ENCODE measurements at places on chromosomes 2 and 18.

DNA sequence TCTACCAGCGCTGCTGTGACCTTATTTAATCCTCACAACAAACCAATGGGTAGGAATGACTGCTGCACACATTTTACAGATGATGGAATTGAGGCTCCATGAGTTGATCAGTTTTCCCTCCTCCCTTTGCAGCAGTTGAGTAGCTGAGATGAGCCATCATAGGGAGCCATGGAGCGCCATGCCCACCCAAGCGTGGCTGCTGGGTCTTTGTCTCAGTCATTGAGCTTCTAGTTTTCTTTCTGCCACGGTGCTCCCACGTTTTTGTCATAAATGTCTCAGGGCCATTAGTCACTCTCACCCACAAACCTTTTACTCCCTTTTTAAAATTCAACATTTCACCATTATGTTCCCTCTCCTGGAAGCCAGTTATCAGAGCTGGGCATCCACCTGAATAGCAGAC, 45.8 kb downstream of the TMEM17 start:
- no peaks in the 10 kb centered on the region for H3K36me3 ChIP-seq
- no peaks in the 10 kb centered on the region for H3K27me3 ChIP-seq
- H3K27ac ChIP-seq = no peak overlapping the region
- no peak overlapping the region for H3K4me3 ChIP-seq
- no peak for DNase-seq
- no peaks in the 10 kb centered on the region for H3K4me1 ChIP-seq

DNA sequence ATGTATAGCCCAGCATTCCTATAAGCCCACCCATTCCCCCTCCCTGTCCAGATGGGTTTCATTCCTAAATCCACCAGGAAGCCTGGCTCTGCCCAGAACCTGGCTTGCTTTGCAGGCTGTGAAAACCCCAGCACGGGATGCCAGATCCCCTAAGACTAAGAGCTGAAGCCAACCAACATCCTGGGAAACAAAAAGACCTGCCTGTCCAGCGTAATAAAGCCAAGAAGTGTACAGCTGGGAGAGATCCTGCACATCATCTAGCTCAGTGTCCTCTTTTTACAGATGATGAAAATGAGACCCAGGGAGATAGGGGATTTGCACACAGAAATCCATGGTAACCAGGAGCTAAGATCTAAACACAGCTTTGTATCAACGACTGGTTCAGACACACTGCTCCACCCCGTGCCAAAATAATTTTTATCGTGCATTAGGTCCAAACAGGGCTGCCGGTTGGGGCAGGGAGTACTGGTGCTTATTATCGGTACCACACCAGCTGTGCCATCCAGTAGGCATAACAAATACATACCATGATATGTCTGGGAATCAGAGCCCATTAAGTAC, 2.9 kb downstream of the RND3 start:
- H3K4me3 ChIP-seq = no peak overlapping the region
- no peaks in the 10 kb centered on the region for H3K36me3 ChIP-seq

- no peak overlapping the region for H3K4me3 ChIP-seq
- no peaks in the 10 kb centered on the region for H3K36me3 ChIP-seq
- no peak overlapping the region for H3K27ac ChIP-seq
- no peak for DNase-seq
Measured at GRCh38 chr2:64273524-64274398, 129.5 kb upstream of the PELI1 start.

- H3K4me3 ChIP-seq = no peak overlapping the region
- H3K27me3 ChIP-seq = no peaks in the 10 kb centered on the region
- DNase-seq = no peak
- H3K4me1 ChIP-seq = no peaks in the 10 kb centered on the region
Measured at GRCh38 chr18:32668956-32669355, 103.9 kb downstream of the KLHL14 start.

GRCh38 chr2:176111309-176111663, 4.2 kb downstream of the HOXD11 start:
- H3K4me3 ChIP-seq = no peak overlapping the region
- no peaks in the 10 kb centered on the region for H3K4me1 ChIP-seq
- H3K27ac ChIP-seq = no peak overlapping the region
- peaks cover 15% of the 10 kb centered on the region for H3K27me3 ChIP-seq
- no peaks in the 10 kb centered on the region for H3K36me3 ChIP-seq
- DNase-seq = no peak

DNA sequence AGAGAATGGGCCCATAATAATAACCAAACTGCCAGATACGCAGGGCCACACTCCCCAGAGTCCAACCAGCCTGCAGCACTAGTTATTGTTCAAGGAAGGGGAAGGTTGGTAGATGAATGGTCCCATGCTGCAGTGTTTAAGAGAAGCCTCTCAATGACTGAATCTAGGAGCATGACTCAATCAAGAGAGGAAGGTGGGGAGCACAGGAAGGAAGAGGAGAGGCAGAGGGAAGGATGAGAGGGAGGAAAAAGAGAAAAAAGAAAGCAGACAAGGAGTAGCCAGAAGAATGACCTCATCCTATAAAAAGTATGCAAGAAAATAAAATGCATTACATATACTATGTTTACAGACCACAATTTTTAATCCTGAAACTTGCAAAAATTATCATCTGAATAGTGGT, 174.5 kb downstream of the TCF4 start:
- H3K27me3 ChIP-seq = no peaks in the 10 kb centered on the region
- no peaks in the 10 kb centered on the region for H3K4me1 ChIP-seq
- no peak for DNase-seq
- H3K4me3 ChIP-seq = no peak overlapping the region

DNA sequence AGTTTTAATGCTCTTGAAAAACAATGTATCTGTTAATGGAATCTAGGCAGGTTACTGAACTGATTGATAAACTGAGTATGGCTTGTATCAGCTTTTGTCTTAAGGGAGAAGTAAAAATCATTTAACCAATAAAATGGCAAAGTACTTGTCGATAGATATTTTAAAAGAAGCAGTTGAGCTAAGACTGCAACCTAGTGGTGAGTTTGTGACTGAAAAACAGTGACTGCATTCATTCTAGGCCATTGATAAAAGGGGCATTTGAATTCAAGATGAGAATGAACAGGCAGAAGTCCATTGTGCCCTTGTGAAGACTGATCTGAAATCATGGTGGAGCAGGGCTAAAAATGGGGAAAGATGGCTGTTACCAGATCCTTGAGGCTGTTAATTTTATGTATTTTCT, 59.4 kb upstream of the MSTN start:
- no peak overlapping the region for H3K4me3 ChIP-seq
- peak; percentile 9 for DNase-seq
- H3K27me3 ChIP-seq = no peaks in the 10 kb centered on the region
- no peak overlapping the region for H3K27ac ChIP-seq

DNA sequence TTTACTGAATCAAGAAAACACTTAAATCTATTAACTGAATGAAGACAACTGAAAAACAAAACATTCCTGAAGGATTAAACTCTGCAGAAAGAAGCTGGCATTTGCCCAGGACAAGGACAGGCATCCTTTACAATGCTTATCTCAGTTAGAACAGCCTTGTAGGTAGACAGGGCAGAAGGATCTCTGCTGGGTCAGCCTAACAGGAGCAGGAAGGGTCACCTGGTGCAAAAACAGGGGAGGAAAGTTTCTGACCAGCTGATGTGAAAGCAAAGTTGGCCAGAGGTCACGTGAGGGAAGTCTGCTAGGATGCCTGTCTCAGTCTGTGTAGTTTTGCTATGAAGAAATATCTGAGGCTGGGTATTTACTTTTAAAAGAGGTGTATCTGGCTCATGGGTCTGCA, 348.6 kb downstream of the ANAPC1 start:
- H3K4me3 ChIP-seq = no peak overlapping the region
- no peak overlapping the region for H3K27ac ChIP-seq
- H3K36me3 ChIP-seq = no peaks in the 10 kb centered on the region
- DNase-seq = no peak
- H3K27me3 ChIP-seq = no peaks in the 10 kb centered on the region
- H3K4me1 ChIP-seq = no peaks in the 10 kb centered on the region

DNA sequence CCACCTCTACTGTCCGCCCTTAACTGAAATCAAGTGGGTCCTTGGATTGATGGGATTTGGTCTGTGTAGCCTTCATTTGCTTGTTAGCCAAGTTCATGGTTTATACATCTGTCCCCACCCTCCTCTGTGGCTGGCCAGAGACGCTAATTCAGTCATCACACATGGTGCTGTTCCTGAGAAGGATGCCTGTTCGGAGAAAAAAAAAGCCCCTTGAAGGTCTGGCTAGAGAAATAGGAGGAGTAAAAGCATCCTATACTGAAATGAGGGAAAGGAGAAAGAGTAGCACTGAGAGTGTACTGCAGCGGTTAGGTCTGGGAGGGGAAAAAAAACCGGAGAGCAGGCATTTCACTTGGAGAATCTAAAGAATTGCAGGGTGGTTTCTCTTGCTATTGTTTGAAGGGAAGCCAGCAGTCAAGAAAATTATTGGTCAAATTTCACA, 180.6 kb upstream of the EPAS1 start:
- H3K27me3 ChIP-seq = no peaks in the 10 kb centered on the region
- no peaks in the 10 kb centered on the region for H3K36me3 ChIP-seq
- no peak overlapping the region for H3K27ac ChIP-seq
- no peaks in the 10 kb centered on the region for H3K4me1 ChIP-seq

DNA sequence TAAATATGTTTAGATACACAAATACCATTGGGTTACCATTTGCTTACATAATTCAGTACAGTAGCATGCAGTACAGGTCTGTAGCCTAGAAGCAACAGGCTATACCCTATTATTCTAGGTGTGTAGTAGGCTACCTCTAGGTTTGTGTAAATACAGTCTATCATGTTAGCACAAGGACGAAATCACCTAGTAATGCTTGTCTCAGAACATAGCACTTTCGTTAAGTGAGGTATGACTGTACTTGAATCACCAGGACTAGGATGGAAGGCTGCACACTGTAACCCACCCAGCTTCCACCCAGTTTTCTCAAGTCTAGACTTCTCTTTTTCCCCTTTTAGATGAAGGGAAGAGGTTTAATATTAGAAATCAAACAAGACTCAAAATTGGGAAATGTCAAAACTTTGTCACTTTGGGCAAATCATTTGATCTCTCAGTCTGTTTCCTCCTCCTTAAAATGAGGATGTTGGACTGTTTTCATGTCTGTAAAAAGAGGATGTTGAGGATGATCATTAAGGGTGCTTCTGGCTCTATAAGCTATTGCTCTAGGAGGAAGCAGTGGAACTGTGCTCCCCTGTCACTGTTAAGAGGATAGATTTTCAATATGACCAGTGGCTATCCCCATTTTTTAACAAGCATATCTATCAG, 3.7 kb upstream of the SOCS6 start:
- no peaks in the 10 kb centered on the region for H3K4me1 ChIP-seq
- no peak for DNase-seq
- H3K36me3 ChIP-seq = no peaks in the 10 kb centered on the region
- H3K27me3 ChIP-seq = no peaks in the 10 kb centered on the region
- H3K27ac ChIP-seq = no peak overlapping the region

- H3K4me3 ChIP-seq = no peak overlapping the region
- no peaks in the 10 kb centered on the region for H3K4me1 ChIP-seq
- H3K36me3 ChIP-seq = no peaks in the 10 kb centered on the region
- H3K27me3 ChIP-seq = no peaks in the 10 kb centered on the region
- DNase-seq = no peak
- no peak overlapping the region for H3K27ac ChIP-seq
Measured at GRCh38 chr2:132884705-132885104, 214.7 kb upstream of the LYPD1 start.

GRCh38 chr2:168120730-168121129, 126.7 kb downstream of the STK39 start:
- H3K4me3 ChIP-seq = no peak overlapping the region
- no peak for DNase-seq
- no peaks in the 10 kb centered on the region for H3K4me1 ChIP-seq
- H3K36me3 ChIP-seq = no peaks in the 10 kb centered on the region

- H3K36me3 ChIP-seq = peaks cover 4% of the 10 kb centered on the region
- H3K4me3 ChIP-seq = no peak overlapping the region
- H3K4me1 ChIP-seq = peaks cover 3% of the 10 kb centered on the region
- H3K27ac ChIP-seq = no peak overlapping the region
Measured at GRCh38 chr2:239957681-239958472, 67.3 kb downstream of the NDUFA10 start.

- H3K27ac ChIP-seq = no peak overlapping the region
- no peak for DNase-seq
- H3K36me3 ChIP-seq = no peaks in the 10 kb centered on the region
- H3K27me3 ChIP-seq = no peaks in the 10 kb centered on the region
- H3K4me3 ChIP-seq = no peak overlapping the region
- no peaks in the 10 kb centered on the region for H3K4me1 ChIP-seq
Measured at GRCh38 chr2:238457927-238458324, 31.2 kb downstream of the ASB1 start.

DNA sequence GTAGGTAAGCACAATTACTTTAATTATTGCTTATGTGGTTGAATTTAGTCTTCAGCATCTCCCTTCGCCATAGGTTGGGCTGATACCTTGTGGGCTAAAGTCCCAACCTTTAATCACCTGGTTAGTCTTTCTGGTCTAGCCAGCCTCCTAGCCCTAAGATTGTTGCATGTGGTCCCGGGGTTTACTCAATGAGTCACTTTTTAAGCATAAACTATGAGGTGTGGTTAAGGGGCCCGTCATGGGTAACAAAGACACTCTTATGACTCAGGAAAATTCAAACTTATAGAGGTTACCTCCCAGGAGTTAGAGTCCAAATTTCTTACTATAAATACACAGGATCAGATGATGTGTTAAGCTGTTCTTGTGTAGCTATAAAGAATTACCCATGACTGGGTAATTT, 841.6 kb downstream of the TRIB2 start:
- DNase-seq = no peak
- H3K27ac ChIP-seq = no peak overlapping the region
- no peak overlapping the region for H3K4me3 ChIP-seq
- H3K27me3 ChIP-seq = no peaks in the 10 kb centered on the region
- H3K4me1 ChIP-seq = no peaks in the 10 kb centered on the region
- H3K36me3 ChIP-seq = no peaks in the 10 kb centered on the region

GRCh38 chr2:3284657-3285630, 92.7 kb downstream of the EIPR1 start:
- H3K36me3 ChIP-seq = 0 out of 2 replicates have a peak, but pooled peaks cover 6% of the 10 kb centered on the region
- no peaks in the 10 kb centered on the region for H3K4me1 ChIP-seq
- H3K4me3 ChIP-seq = no peak overlapping the region
- H3K27me3 ChIP-seq = no peaks in the 10 kb centered on the region

GRCh38 chr2:24404491-24404921, 44.2 kb upstream of the ITSN2 start:
- H3K27ac ChIP-seq = no peak overlapping the region
- no peaks in the 10 kb centered on the region for H3K27me3 ChIP-seq
- no peak for DNase-seq
- H3K4me3 ChIP-seq = no peak overlapping the region
- peaks cover 6% of the 10 kb centered on the region for H3K4me1 ChIP-seq

GRCh38 chr2:222747526-222748160, 76.2 kb downstream of the MOGAT1 start:
- no peaks in the 10 kb centered on the region for H3K36me3 ChIP-seq
- no peaks in the 10 kb centered on the region for H3K27me3 ChIP-seq
- peaks cover 4% of the 10 kb centered on the region for H3K4me1 ChIP-seq
- DNase-seq = no peak
- H3K27ac ChIP-seq = no peak overlapping the region
- no peak overlapping the region for H3K4me3 ChIP-seq

- peak within 1 kb of the TSS; percentile 98 for H3K27ac ChIP-seq
- peaks cover 8% of the 10 kb centered on the region for H3K4me1 ChIP-seq
- DNase-seq = peak; percentile 91
- H3K4me3 ChIP-seq = peak within 1 kb of the TSS; percentile 90
- H3K36me3 ChIP-seq = no peaks in the 10 kb centered on the region
Measured at GRCh38 chr2:157443795-157444640, at the start of gene CYTIP. TSS of gene CYTIP (minus strand) at chr2:157444089. CDS start at chr2:157444020, 69 bp downstream.
